ENCODE measurements at places on chromosomes 1 and 21. TPM values are rescaled to one million over a fixed set of nuclear protein-coding genes. Genes with fewer than 3 reads are reported as not detected.

Gene DCST2
- total RNA-seq = 0.64 TPM

Gene GPR37L1
- total RNA-seq = not detected

Gene PPT1
- 31.1 TPM for total RNA-seq

Gene HCRTR1
- not detected for total RNA-seq

Gene ARHGAP30
- 0.85 TPM for total RNA-seq

Gene HSF2BP
- total RNA-seq = 16.6 TPM

Gene TACSTD2
- 514 TPM for total RNA-seq

Gene RAB3B
- 9.2 TPM for total RNA-seq

Gene C1QTNF12
- total RNA-seq = 1.9 TPM

Gene NR1I3
- not detected for total RNA-seq

Gene LMOD1
- not detected for total RNA-seq

Gene FCRL5
- not detected for total RNA-seq

Gene DNALI1
- total RNA-seq = 0.21 TPM

Gene ZNF593OS
- total RNA-seq = not detected

Gene GJA4
- 0.48 TPM for total RNA-seq

Gene PADI3
- 0.43 TPM for total RNA-seq

Gene TRPM2
- under 0.01 TPM for total RNA-seq

Gene TRABD2B
- 0.72 TPM for total RNA-seq

Gene OR2L2
- under 0.01 TPM for total RNA-seq

Gene SPRR1B
- 15.3 TPM for total RNA-seq

Gene ZNF691
- total RNA-seq = 8.7 TPM

Gene GUCA2A
- not detected for total RNA-seq

Gene CCDC30
- 0.48 TPM for total RNA-seq

Gene PEX11B
- total RNA-seq = 27.5 TPM

Gene FLG2
- not detected for total RNA-seq

Data from tracheal epithelial cell (primary cell).